ENCODE measurements at places on chromosomes 4 and X.
A peak's percentile ranks its signal among the peaks of the same experiment; 100 is the strongest.

DNA sequence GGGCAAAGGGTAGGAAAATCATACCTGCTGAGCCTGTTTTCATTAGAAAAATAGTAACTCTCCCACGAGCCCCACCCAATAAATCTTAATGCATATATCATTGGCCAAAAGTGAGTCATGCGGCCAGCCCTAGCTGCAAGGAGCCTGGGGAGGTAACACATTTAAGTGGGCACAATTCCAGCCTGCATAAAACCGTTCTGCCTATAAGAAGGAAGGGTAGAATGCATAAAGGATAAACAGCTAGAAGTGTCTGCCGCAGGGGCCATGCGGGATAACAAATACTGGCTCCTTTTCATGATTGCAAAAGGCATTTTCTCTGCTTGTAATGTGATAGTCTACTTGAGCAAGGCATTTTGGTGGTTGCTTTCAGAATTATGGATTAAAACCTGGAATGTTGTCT is 37.1 kb downstream of the EFHC2 start:
- no peak for DNase-seq

DNA sequence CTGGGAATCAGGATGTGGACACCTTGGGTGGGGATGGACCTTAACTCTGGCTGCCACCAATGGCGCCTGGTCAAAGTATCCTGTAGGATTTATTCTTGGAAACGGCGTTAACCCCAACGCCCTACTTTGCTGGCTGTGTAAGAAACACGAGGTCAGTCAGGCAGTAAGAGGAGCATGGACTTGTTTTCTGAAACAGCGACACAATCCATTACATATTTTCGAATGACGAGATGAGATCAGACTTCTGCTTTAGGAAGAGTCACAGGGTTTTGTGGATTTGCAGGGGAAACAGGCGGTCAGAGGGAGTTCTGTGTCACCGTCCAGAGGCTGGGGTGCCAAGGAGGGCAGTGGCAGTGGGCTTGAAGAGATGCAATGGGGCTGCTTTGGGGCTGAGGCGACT is 92.2 kb downstream of the TBL1X start:
- DNase-seq, result no peak

DNA sequence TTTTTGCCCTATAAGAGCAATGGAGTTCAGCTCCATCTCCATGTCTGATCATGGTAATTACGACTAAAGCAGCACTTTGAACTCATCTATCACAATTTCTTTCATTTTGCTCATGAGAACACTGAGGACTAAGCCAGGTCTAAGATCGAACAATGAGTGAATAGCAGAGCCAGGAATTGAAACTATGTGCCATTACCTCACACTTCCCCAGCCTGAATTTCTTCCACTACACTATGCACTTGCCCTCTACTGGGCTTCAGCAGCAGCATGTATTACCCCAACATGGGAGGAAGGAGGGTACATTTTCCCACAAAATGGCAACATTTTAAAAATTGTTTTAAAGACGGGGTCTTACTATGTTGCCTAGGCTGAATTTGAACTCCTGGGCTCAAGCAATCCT is 274.7 kb upstream of the FGF13 start:
- DNase-seq, result no peak

DNA sequence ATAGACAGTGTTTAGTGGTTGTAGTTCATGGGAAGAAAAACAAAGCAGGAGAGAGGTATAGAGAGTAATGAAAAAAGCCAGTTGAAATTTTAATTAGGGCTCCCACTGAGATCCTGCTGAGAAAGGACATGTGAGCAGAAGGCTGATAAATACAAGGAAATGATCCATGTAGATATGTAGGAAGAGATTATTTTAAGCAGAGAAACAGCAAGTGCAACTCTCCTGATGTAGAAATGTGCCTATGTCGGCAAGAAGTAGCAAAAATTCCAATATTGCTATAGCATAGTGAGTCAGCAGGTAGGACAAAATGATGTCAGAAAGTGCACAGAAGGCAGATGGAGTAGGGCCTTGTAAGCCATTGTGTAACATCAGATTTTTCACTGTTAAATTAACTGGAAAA is 1027.3 kb downstream of the PCDH18 start:
- DNase-seq, result no peak

GRCh38 chrX:42797651-42798269 is 19.8 kb upstream of the PPP1R2C start:
- DNase-seq, result no peak

- DNase-seq, result peak; percentile 27
These were observed 136.6 kb downstream of the STAG2 start for GRCh38 chrX:124098089-124098488.

DNA sequence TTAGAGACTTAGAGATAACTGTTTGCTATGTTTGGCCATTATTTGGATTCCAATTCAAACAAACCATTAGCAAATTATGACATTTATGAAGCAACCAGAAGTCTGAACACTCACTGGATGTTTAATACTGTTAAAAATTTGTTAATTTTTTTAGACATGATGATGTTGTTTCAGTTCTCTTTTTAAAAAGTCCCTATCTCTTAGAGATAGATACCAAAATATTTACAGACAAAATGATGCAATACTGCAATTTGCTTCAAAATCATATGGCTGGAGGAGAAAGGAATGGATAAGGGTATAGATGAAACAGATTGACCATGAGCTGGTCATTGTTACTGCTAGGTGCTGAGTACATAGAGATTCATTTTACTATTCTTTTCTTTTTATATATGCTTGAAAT is 534.6 kb downstream of the BCOR start:
- no peak for DNase-seq

GRCh38 chr4:48127231-48127630 is 6.8 kb downstream of the TXK start:
- DNase-seq, result no peak

- DNase-seq, result no peak
These were observed 79.1 kb downstream of the ELOVL6 start for GRCh38 chr4:110119337-110119736.

- peak; percentile 50 for DNase-seq
These were observed at the start of gene TLR1 for GRCh38 chr4:38804654-38805295. Gene TLR1 (minus strand): TSS chr4:38804791. CDS start chr4:38798831, 5,960 bp downstream.

- DNase-seq, result no peak
These were observed 528 bp downstream of the NSDHL start for GRCh38 chrX:152831391-152831790.

DNA sequence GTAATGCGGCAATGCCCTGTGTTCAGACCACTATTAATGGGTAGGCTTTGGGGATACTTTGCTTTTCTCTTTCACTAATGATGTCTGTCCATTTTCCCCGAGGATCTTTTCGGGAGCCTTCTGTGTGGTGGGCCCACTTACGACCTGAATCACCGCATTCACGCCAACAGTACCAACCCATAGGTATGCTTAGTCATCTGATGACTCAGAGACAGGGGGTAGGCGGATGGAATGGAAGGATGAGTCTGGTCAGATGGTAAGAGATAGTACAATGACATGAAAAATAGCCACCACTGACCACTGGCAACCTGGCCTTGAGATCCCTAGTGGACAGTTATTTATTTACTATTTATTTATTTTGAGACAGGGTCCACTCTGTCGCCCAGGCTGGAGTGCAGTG is 76.0 kb upstream of the DHRSX start:
- no peak for DNase-seq

GRCh38 chr4:98639108-98639507 is 19.3 kb downstream of the TSPAN5 start:
- DNase-seq, result no peak

- DNase-seq, result no peak
These were observed 736.1 kb upstream of the ADGRL3 start for GRCh38 chr4:60463857-60464502.

- DNase-seq, result no peak
These were observed 11.3 kb downstream of the TDO2 start for GRCh38 chr4:155914782-155915181.

DNA sequence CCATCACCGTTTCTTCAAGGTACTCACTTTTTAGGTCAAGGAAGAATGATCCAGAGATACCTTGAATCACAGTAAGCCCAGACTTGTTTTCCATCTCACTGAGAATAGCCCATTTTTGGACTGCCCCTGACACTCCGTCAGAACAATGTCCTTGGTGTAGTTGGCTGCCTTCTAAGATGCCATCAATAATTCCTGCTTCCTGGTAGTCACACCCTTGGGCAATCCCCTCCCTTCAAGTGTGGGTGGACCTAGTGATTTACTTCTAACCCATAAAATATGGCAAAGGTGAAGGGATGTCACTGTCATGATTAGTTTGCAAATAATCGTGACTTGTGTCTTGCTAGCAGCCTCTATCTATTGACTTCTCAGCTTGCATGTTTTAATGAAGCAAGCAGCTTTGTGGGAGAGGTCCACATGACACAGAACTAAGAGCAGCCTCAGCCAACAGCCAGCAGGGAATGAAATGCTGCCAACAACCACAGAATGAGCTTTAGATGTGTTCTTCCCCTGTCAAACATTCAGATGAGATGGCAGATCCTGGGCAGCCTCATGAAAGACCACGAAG is 20.0 kb upstream of the KLHL34 start:
- no peak for DNase-seq

GRCh38 chr4:54909961-54910360 is 215.4 kb downstream of the KDR start:
- DNase-seq, result no peak

GRCh38 chr4:13483136-13483767 is 888 bp downstream of the RAB28 start:
- DNase-seq, result no peak

Data from activated CD4-positive, alpha-beta T cell treated with anti-CD3 and anti-CD28 coated beads, Interleukin-2, amount 10 ng/mL, durations not matched to agents 7 days and 5 days (primary cell).